Urinary bladder (tissue), 4 donors: ENCODE measurements at places on chromosomes 16 and 17. TPM values are rescaled to one million over a fixed set of nuclear protein-coding genes. Genes with fewer than 3 reads are reported as not detected.

KRT14 gene
- total RNA-seq: not detected

CDK5R1 gene
- 1.5 TPM for total RNA-seq

PYY gene
- total RNA-seq: not detected

PIK3R5 gene
- 3.1 TPM for total RNA-seq

CCL1 gene
- total RNA-seq: not detected

SLC2A4 gene
- total RNA-seq: 11.6 TPM

RASD1 gene
- 2.6 TPM for total RNA-seq

SLC5A11 gene
- total RNA-seq: not detected

MATCAP1 gene
- total RNA-seq: 11.4 TPM

DNA sequence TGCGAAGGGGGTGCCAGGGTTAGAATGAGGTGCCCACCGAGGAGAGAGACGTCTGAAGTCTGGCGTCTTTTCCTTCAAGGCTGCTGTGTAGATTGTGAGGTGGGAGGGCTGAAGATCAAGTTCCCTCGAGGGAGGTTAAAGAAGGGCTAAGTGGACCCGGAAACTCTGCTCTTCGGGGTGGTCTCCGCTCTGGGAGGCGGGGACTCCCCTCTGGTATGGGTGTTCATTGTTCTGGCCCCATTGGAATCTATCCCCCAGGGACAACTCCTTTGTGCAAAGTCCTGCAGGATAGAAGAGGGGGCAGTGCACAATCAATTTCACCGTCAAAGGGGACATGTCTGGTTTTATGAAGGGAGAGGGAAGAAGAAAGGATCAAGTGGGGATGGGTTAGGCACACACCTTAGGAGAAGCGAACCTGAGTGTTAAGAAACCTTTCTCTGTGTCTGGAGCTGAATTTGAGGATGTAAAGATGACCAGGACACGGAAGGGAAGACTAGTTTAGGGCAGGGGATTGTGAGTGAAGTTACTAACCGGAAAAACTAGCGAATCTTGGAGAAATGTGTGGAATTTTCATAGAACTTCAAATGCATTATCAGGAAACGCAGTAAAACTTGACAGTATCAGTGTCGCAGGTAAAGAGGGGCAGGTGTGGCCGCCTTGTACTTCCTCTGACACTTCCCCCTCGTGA lies 809 bp upstream of the RAB34 start:
- DNase-seq: no peak

- peak; percentile 81 for DNase-seq
Observed at GRCh38 chr17:40909351-40909750, 24.3 kb upstream of the KRT20 start.

DNA sequence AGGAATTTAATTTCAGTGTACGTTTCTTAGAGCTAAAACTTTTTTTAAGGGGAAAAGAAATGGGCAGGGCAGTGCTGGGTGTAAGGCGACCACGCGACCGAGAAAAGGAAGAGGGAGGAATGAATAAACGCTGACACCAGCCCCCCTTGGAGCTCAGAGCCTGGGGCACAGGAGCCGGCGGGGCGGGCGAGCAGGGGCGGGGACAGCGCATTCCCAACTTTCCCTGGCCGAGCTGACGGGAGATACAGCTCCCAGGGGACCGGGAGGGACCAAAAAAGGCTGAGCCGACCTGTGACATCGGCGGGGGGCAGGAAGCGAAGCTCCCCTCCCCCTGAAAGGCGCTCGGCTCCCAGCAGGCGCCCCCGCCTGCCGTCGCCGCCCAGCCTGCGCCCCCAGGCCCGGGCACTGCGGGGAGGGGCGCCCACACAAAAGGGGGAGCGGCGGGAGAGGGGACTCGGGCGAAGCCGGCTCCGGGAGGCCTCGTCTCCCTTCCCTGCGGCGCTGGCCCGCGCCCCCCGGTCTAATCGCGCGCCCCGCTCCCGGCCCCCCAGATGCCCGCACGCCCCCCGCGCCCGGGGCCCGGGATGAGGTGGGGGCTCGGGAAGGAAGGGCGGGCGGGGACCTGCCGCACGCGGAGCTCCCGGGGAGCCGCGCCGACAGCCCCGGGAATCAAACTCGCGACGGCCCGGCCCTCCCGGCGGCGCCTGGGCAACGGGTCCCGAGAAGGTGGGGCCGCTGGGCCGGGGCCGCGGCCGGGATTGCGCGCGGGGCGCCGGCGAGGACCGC lies 622 bp downstream of the CUEDC1 start:
- DNase-seq: no peak

- no peak for DNase-seq
Observed at GRCh38 chr17:20083156-20083859, 74.1 kb downstream of the SPECC1 start.

DNA sequence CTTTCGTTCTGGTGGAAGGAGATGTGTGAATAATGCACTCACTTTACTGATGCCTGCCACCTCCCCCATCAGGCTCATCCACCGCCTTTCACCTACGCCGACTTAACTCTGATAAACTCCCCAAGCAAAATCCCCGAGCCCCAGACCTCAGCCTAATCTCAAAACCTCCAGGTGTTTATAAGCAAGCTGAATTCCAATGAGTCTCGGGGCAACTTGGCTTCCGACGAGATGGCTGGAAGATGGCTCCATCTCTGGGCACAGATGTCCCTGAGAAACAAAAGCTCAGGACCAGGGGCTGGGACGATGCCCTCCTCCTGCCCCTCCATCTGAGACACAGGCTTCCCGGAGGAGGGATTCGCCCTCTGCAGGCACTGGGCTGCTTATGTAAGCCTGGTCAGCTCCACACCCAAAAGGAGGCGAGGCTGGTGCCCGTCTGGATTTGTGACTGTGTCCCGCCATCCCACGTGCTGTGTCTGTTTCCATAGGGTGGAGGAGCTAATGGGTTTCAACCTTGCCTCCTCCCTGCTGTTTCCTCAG lies 386.4 kb upstream of the TNRC6C start:
- no peak for DNase-seq

- DNase-seq: no peak
Observed at GRCh38 chr17:45132572-45133463, 503 bp upstream of the PLCD3 start.

DNA sequence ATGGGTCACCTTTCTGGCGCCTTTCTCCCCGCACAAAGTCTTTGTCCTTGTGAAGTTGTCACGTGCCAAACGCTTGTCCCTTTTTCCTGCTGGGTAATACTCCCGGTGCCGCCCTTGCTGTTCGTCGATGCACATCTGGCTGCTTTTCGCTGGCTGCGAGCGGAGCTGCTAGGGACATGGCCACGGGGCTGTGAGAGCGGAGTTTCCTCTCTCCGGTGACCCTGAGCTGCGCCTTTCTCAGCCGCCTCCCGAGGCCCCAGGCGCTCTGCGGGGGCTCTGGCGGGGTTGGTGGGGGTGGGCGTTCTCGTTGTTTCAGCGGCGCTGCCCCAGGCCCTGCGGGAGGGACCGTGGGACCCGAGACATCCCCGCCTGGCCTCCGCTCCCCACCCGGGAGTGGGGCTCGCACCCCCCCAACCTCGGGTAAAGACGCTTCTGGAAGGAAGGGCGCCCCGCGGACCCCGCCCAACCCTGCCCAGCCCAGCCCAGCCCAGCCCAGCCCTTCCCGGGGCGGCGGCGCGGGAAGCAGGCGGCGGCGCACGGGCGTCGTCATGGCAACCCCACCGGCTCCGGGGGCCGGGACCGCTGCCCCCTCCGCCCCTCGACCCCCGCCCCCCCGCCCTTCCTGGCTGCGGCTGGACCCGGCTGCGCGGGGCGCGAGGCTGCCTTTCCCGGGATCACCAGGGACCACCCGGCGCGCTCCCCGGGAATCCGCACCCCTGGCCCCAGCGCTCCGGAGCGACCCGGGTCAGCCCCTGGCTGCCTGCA lies 12.3 kb downstream of the CHMP6 start:
- no peak for DNase-seq
